Activated naive CD8-positive, alpha-beta T cell treated with anti-CD3 and anti-CD28 coated beads, Interleukin-2, amount 50 U/mL, for 16 hours (primary cell): ENCODE measurements at places on chromosomes 1 and 21.
A peak's percentile ranks its signal among the peaks of the same experiment; 100 is the strongest.

- DNase-seq, result no peak
These were observed 127.4 kb upstream of the NRIP1 start for GRCh38 chr21:15192243-15192642.

GRCh38 chr21:46503922-46504550, 45.3 kb downstream of the DIP2A start:
- no peak for DNase-seq

- DNase-seq, result peak; percentile 40
These were observed 85.0 kb downstream of the NKAIN1 start for GRCh38 chr1:31154632-31155215.

- no peak for DNase-seq
These were observed 710 bp downstream of the KLHL20 start for GRCh38 chr1:173715538-173715844.

GRCh38 chr1:100452641-100453040, 85.3 kb upstream of the GPR88 start:
- no peak for DNase-seq

- DNase-seq, result no peak
These were observed 150.0 kb upstream of the KCTD3 start for GRCh38 chr1:215417122-215417521.

- no peak for DNase-seq
These were observed 205.7 kb downstream of the FOXD2 start for GRCh38 chr1:47643306-47644211.

- DNase-seq, result no peak
These were observed 95.2 kb downstream of the ITPKB start for GRCh38 chr1:226643611-226644540.

DNA sequence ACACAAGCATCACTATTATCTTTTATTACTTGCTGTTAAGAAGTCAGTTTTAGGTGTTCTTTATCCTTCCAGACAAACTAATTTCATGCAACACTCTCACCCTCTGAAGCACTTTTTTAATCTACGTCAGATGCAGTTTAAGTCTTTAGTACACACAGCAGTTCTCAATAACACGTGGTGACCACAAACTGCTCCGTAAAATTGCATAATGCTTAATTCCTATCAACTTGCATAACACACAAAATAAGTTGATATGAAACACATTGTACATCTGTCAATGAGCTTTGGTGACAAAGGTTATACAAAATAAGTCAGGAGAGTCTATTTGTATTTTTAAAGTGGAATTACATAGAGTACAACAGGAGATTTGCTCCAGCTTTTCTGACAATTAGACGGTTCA, 140.9 kb upstream of the ETS2 start:
- DNase-seq, result no peak

DNA sequence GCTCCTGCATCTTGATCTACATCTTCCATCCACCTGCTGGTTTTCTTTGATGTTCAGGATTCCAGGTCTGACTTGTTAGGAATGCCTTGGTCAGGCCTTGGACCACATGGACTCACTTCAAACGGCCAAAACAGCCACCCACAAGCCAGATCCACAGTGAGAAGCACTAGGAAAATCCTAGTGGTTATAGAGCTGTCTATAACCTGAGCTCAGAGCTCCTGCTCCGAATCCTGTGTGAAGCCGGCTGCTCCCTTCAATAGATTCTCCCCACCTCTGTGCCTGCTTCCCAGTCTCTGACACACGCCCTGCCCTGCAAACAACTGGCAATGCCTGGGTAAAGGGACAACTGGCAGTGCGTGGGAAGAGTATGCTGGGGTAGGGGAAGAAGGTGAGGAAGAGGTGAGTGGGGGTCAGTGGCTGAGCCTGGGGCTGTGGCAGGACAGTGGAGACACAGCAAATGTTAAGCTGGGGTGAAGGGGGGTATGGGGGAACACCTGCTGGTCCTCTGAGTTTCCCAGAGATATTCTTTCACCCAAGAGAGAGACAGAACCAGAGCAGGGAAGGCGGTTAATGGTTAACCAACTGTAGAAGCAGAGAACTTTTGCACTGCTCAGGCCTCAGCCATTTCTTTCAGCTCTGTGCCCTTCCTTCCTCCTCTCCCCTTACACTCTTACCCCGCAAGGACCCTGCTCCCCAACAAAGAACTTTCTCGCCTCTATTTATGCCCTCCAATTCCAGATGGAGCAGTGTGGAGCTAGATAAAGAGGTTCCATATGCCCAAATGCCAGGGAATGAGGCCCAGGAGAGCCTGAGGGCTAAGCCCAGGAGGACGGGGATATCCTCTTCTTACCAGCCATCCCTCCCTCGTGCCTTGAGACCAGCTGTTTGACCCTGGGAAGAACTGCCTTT, 4.5 kb downstream of the PLXNA2 start:
- no peak for DNase-seq

- DNase-seq, result no peak
These were observed 18.8 kb upstream of the PKP1 start for GRCh38 chr1:201264554-201264953.

GRCh38 chr1:21383785-21384401, 56.0 kb upstream of the NBPF3 start:
- DNase-seq, result no peak

DNA sequence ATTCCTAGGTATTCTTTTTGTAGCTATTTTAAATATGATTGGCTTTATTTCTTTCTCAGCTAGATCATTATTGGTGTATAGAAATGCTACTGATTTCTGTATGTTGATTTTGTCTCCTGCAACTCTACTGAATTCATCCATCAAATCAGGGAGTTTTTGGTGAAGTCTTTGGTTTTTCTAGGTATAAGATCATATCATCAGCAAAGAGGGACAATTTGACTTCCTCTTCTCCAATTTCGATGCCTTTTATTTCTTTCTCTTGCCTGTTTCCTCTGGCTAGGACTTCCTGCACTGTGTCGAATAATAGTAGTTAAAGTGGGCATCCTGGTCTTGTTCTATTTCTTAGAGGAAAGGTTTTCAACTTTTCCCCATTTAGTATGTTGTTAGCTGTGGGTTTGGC, 27.5 kb upstream of the PRKACB start:
- DNase-seq, result no peak

GRCh38 chr1:9475061-9475627, 64.1 kb upstream of the SLC25A33 start:
- DNase-seq, result no peak

GRCh38 chr1:175591083-175591743, 152.2 kb downstream of the TNR start:
- no peak for DNase-seq

GRCh38 chr1:184929711-184930202, 44.6 kb downstream of the NIBAN1 start:
- DNase-seq, result no peak

GRCh38 chr21:45408271-45408791, 3.4 kb downstream of the COL18A1 start:
- no peak for DNase-seq

DNA sequence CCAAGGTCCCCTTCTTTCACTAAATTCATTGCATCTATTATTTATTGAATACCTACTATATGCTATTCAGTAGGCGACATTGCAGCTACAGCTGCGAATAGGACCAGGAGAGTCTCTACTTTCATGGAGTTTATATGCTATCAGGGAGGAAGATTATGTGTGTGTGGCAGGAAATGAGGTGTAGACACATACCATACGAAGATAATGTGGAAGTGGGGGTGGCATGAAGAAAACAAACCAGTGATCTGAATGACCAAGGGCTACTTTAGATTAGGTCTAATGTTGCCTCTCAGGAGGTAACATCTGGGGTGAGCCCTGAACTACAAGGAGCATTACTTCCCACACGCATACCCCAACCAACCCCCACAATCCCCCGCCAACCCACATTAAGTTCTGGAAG, 1.0 kb upstream of the PPIH start:
- DNase-seq, result no peak

- no peak for DNase-seq
These were observed 185.6 kb downstream of the TGFBR3 start for GRCh38 chr1:91700332-91700731.

DNA sequence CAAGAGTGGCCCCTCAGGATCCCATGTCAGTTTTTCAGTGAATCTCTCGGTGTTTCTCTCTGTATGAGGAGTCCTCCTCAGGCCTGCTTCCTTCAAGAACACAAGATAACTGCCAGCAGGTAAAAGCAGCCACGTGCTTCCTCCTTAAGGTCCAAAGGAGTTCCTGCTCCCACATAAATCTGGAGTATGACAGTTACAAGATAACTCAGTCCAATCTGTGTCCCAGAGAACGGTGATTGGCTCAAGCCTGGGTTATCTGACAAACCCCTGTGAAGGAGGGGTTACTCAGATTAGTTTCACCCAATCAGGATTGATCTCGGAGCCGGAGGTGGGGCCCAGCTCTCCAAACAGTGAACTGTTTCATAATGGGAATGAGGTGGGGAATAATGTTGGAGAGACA, 5.8 kb upstream of the ANKRD13C start:
- DNase-seq, result no peak

GRCh38 chr1:231934797-231935196, 308.2 kb downstream of the DISC1 start:
- DNase-seq, result no peak

GRCh38 chr21:20943561-20943997, 54.6 kb upstream of the NCAM2 start:
- no peak for DNase-seq

DNA sequence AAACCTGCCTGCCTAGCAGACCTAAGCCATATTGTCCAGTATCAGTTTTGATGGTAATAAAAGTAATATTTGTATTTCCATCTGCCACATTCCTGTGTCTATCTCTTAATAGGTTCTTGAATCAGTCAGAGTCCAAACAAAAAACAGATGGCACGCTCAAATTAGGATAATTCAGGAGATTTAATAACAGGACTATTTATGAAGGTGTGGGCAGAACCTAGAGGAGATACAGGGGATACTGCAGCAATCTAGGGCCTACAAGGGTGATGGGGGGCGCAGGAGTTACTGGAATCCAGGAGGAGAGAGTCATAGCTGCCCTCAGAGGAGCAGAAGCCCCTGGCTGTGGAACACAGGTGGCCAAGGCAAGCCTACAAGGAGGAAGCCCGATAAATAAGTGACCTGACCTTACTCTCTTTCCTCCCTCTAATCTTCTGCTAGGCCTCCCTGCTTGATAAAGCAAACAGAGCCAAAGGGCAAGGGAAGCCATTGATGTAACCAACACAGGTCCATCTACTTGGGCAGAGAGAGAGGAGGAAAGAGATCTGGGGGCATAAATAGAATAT, 11.9 kb upstream of the HYI start:
- DNase-seq, result no peak

DNA sequence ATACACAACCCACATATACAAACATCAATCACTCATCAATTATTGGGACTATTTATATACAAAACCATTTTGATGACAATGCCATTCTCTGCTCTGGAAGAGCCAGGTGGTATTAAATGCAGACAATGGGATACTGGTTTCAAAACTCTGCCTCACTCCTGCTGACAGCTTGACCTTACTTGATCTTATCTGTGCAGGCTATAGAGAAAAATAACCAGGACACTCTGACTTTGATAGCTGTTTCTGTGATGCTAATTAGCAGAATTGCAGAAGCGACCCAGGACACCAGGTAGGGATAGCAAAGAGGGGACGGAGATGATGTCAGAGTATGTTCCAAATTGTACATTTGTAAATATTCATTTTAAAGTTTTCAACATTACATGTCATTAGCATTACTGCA, 89.5 kb downstream of the OLFM3 start:
- DNase-seq, result no peak

- no peak for DNase-seq
These were observed 1.9 kb downstream of the BTBD19 start for GRCh38 chr1:44810101-44810761.

DNA sequence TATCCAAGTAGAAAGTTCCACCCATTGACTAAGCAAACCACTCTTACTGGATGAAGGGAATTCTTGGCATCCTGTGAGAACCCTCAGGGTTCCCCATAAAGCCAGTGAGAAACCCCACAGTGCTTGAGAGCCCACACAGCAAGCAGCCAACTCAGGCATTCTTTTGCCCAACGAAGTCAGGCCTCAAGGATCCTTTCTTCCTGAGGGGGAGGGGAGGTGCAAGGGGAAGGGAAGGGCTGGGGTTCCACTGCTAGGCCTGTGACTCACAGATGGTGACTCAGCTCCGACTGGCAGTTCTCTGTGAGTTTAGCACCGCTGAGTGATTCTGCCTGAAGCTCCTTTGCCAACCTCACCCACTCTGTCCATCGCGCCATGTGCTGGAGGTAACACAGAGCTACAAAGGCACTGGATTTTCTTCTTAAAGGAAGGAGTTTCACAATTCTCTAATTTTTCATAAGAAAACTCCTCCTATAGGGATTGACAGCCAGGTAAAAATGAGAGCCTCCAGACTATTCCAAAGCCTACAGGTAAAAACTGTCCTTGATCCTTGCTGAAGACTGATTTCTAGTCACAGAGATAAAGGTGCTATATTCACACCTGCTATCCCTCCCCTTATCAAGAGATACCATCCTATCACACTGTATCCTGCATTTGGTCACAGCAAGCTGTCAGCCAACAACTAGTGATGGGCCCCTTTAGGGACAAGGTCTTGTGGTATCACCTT, 4.8 kb downstream of the ENO1 start:
- peak; percentile 58 for DNase-seq

DNA sequence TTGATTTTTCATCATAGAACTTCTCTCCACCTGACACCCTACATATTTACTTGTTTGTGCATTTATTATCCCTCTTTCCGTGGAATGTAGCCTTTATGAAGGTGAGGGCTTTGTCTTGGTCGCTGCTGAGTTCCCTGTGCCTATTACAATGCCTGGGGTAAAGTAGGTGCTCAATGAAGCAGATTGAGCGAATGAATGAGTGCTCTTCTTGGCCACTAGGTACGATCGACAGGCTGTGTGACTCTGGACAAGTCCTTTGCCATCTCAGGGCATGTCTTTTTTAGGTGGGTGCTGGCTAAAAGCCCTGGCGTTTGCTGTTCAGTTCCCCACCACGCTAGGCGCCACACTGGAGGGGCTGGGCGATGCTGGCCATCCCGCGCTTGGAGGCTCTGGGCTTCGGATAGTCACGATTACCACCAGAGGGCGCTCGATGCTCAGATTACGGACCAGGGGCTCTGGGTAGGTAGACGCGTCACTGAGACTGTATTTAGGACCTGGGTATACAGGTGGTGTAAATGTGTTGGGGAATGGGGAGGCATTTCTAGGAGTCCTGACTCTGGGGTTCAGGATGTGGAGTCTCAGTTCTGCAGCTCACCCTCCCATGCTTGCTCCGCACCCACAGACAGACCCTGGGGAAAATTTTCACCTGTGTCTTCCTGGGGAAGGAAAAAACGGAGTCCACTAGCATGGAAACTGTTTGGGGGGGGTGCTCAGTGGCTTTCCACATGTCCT, 71.0 kb upstream of the CSF3R start:
- peak; percentile 27 for DNase-seq

- DNase-seq, result no peak
These were observed 47.5 kb upstream of the FOXO6 start for GRCh38 chr1:41313661-41314131.

DNA sequence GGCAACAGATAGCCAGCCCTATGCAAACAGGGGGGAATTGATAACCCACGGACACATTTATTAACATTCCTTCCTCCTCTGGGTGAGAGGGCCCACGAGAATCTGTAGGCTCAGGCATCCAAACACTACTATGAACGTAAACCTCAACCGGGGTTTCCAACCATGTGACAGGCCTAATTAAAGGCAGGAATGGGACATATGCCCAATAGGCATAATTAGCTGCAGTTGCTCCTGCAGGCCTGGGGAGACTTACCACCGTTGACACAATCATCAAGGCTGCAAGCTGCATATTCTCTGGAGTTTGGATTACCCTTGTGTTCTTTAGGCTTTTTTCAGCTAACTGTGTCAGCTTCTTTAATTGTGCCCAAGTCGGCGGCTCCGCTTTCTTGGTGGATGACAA, 22.2 kb upstream of the GBP1 start:
- DNase-seq, result no peak

- no peak for DNase-seq
These were observed 11.3 kb upstream of the MAP10 start for GRCh38 chr1:232793944-232794343.
